ENCODE measurements at places on chromosomes 2 and 18.

- peak; percentile 80 for DNase-seq
Measured at GRCh38 chr2:191675807-191676721, 1.9 kb upstream of the NABP1 start.

- DNase-seq = no peak
Measured at GRCh38 chr18:3230401-3231334, 10.9 kb upstream of the MYOM1 start.

DNA sequence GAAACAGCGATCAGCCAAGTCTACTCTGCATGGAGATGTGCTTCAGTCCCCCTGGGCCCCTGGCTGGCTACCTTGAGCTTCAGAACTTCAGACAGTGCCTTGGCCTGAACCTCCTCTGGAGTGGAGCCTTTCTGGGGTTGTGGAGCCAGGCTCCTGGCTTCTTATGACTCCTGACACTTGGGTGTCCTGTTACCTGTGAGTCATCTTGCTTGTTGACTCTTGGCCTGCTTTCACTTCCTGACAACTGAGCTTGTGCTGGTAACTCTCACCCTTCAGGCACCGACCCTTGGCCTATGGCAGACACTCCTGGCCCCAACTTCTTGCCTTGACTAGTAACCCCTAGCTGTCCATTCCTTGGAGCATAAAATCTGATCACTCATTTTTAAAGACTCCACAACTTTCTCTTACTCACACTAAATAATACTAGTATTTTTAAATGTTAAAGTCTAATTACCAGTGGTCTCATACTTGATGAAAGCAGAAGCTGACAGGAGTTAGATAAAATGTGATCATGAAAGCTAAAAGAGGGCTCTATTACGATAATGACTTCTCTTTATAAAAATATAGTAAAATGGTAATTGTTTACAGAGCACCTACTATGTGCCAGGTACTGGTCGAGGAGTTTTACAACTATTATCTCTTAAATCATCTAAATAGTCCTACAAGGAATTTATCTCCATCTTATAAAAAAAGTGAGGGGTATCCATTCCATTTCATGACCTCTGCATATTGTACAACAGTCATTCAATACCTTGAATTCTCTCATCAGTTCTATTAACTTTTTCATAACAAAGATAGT, 46.3 kb upstream of the VIT start:
- peak; percentile 18 for DNase-seq

DNA sequence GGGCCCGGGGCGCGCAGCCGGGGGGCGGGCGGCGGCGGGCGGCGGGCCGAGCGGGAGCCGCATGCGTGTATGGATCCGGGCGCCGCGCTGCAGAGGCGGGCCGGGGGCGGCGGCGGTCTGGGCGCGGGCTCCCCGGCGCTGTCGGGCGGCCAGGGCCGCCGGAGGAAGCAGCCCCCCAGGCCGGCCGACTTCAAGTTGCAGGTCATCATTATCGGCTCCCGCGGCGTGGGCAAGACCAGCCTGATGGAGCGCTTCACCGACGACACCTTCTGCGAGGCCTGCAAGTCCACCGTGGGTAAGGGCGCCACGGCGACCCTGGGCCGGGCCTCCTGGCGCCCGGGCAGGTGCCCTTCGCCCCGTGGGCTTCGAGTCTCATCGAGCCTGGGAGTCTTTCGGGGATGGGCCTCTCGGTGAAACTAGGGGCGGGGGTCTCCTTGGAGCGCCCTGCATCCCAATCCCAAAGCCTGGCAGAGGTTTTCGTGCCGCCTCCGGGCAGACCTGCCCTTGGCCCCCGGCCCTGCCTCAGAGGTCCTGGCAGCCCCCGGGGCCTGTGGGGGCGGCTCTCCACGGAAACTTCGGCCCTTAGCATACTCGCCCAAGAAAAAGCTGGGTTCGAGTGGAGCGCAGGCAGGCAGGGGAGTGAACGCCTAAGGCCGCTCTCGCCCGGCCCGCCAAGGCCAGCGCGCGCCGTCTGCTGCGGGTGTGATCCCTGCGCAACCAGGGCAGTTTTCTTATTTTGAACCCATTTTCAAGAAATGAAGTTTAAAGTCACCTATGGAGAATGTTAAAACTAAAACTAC, 622 bp downstream of the RAB12 start:
- no peak for DNase-seq

DNA sequence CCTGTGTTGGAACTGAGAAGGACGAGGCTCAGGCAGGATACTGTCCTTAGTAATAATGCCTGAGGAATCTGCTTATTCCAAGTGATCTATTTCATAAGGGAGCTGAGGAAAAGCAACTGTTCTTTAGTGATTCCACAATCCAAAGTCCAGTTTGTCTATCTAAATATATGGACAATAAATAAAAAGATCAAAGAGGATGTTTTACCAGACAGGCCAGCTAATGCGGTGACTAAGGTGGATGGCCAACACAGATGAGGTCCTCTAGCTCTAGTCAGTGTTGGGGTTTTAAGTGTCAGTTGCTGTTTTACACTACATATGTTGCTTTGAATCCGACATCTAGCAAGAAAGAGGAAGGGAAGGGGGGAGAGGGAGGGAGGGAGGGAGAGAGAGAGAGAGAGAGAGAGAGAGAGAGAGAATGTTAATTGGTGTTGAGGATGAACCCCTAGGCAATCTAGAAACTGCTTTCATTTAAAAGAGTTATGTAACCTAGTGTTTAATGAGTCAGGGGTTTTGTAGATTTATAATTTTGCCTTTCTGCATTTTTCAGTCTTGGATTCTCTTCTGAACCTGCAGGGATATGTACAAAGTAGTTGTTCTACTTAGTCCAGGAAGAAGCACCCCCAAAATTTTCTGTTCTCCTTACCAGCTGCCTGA, 27.0 kb upstream of the SCN1A start:
- no peak for DNase-seq

GRCh38 chr2:148521181-148521580, 123.4 kb upstream of the EPC2 start:
- no peak for DNase-seq

DNA sequence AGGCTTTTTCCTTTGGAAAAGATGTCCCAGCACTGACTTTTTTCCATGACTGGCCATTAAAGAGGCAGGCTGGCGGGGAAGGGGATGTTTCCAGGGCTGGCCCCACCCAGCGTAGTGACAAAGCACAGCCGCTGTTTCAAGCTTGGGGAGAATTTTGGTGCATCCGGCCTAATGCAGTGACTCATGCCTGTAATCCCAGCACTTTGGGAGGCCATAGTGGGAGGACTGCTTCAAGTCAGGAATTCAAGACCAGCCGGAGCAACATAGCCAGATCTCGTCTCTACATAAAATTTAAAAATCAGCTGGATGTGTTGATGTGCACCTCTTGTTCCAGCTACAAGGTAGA, 78.0 kb upstream of the SH3BP4 start:
- no peak for DNase-seq

- DNase-seq = peak; percentile 88
Measured at GRCh38 chr18:24397694-24398368, at the start of gene OSBPL1A. Gene OSBPL1A (minus strand): TSS chr18:24397824. CDS start chr18:24377533, 20,291 bp downstream.

All from activated naive CD4-positive, alpha-beta T cell treated with anti-CD3 and anti-CD28 coated beads for 36 hours (primary cell).